ENCODE measurements at places on chromosomes 12 and 14.

DNA sequence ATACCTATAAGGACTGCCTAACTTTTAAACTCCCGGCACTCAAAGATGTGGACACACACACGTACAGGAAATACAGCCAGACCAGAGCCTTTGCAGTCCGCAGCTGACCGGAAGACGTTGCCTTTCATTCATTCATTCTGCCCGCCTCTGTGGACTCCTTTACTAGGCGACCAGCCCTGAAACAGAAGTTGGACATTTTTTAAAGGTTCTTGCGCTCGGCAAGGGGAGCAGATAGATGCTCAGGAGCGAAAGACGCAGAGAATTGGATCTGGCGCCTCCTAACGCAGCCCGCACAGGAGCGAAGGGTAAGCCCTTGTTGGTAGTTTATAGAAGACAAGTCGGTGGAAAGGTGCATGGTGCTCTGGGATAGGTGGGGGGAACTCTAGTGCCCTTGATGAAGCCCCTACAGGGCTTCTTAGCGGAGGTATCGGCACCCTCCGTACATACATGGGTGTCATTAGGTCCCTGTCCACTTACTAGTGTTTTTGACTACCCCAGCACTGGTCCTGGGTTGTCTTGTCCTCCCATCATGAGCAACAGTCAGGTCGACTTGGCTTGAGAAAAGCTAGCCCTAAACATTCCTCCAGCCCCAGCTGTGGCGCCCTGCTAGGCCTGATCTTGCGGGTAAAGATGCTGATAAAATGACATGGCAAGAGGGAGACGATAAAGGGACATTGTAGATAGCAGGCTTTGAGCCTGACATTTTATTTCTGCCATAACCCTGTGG, at the start of gene KDM2B:
Gene KDM2B, minus strand, starts transcription at position 65 of the 727 bp plus-strand sequence. CDS start 112 bp downstream, outside the sequence.
- peak; percentile 79 for DNase-seq

DNA sequence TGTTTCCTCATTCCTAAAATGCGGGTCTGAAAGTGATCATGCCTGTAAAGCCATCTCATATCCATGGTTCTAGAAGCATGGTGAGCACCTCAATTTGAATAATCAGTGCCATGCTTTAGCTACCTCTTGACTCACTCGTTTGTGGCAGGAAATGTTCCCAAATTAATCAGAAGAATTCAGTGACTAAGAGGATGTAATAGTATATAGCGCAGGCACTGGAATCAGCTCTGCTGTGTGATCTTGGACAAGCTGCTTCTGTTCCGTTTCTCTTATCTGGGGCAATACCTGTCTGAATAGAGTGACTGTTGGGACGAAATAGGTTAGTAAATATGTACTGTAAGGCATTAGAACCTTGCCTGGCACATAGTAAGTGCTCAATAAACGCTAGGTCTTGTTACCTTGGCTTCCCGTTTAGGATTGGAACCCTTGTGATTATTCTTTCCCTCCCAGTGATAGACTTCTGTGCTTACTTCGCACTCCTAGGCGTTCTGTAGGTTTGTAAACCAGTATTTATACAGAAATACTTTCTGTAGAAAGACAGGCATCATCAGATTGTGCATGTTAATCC, 820 bp upstream of the SMAGP start:
- DNase-seq = peak; percentile 70

- peak; percentile 11 for DNase-seq
These were observed 62.5 kb upstream of the SOX5 start for GRCh38 chr12:24011927-24012507.

DNA sequence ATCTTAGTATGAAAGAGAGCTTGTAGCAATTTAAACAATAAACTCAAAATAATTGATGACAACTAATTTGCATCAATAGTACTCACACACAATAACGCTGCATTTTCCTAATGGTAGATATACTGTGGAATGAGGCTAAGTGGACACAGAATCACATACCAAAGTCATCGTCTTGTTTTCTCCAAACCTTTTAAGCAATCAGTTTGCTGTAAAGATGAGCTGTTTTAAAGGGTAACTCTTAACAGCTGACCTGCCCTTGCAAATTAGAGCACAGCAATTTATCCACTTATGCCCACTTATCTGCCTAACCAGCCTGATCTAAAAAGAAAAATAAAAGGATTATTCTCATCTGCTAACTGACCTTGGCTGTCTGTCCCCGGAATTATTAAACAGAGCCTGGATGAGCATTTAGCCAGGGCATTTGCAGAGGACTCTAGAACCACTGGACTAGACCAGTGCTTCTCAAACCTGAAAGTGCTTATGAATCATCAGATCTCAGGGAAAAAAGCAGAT, 174.3 kb upstream of the BCL2L14 start:
- no peak for DNase-seq

DNA sequence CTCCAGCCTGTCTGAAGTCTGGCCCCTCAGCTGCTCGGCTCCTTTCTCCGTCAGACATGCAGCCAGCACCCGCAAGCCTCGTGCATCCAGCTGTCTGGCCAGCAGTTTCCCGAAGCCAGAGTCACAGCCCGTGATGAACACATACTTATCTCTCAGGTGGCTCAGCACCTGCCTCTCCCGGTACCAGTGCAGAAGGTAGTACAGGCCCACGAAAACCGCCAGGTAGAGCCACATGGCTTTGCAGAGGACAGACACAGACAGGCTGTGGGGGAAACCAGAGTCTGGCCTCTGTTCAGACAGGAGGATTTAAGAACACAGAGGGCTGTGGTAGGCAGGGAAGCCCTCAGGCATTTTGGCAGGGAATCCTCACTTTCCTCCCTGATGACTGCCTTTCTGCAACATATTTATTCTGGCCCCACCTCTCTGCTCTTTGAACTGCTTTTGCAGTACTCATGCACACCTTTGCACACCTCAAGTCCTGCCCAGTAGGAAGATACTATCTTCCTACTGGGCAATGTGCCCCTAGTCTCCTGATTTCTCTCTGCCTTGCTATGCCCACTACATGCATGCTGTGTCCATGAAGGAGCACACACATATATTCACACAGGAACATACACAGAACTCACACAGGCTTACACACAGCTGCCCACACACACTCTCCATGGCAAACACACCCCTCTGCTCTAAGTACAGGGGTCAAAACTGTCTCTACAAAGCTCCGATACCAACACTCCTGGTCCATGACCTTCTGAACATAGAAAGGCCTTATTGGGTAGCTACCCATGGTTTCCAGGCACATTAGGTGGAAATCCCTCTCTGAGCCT, at the start of gene RDH16:
Gene RDH16, minus strand, starts transcription at position 380 of the 824 bp plus-strand sequence. Its CDS starts 146 bp downstream, at position 234.
- DNase-seq = no peak

DNA sequence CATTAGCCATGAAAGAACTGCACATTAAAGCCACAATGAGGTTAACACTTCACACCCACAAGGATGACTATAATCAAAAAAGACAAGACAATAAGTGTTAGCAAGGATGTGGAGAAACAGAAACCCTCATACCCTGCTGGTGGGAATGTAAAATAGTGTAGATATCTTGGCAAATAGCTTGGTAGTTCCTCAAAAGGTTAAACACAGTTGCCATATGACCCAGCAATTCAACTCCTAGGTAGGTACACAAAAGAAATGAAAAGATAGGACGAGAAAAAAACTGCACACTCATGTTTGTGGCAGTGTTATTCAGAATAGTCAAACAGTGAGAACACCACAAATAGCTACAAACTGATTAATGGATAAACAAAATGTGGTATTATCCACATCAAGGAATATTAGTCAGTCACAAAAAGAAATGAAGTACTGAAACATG, 93.5 kb downstream of the ATXN2 start:
- no peak for DNase-seq

DNA sequence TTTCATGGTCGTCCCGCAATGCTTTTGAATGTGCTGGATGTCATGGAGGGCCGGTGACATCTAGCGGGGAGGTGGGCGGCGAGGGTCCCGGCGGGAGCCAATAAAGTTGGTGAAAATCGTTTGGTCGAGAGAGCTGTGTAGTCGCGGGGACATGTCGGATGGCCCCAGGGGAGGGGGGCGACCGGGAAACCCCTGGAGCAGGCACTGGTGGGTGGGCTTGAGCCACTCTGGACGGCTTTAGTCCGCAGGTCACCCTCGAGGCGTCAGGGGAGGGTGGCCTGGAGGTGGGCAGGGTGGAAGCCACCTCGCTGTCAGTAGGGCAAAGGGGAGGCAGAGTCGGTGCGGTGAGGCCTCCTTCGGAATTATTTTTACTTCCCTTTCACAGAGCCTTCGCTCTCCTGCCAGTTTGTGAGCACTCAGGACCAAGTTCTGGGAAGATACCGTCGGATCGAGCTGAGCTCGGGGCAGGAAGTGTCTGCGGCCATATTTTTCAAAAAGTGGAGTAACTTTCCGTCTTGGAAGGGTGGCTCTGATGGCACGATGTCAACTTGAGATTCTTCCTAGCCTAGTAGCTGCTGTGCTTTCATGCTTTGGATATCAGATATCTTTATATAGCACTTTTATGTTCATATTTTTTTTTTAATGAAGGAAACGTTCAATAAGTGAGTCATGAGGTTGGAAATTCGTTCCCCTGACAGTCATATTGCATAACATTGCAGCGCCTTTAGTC, 28.2 kb downstream of the WBP11 start:
- DNase-seq = peak; percentile 65

DNA sequence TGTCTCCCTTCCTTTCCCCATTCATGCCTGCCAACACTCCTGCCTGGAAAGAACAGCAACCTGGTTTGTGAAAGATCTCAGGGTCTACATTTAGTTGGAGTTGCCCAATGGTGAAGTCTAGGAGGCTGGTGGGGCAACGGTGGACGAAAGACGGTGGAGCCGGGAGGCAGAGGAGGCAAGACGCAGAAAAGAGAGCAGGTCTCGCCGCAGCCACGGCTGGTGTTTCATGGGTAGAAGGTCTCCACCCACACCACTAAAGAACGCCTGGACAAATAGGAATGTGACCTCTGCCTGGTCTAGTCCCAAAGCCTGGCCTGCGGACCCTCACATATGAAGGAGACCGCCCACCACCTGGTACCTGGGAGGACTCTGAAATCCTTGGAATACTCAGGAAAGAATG, 185.6 kb downstream of the ALG10 start:
- no peak for DNase-seq

DNA sequence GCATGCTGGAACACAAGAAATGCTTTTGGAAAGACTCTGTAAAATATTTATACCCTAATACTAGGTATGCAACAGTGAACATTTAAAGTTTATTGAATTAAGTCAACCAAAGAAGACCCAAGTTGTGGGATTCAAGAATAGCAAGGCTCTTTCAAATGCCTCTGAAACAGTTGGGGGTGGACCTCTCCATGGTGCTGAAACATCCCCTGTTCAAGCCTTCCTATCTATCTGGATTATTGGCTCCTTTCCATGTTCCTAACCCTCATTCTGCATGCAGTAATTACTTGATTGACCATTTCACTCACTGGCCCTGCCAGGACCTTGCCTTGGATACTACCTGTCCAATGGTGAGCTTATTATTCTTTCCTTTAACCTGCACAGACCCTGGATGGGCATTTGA, 349.7 kb downstream of the NRXN3 start:
- DNase-seq = peak; percentile 14

GRCh38 chr14:33808187-33808586, 142.7 kb downstream of the EGLN3 start:
- DNase-seq = no peak

DNA sequence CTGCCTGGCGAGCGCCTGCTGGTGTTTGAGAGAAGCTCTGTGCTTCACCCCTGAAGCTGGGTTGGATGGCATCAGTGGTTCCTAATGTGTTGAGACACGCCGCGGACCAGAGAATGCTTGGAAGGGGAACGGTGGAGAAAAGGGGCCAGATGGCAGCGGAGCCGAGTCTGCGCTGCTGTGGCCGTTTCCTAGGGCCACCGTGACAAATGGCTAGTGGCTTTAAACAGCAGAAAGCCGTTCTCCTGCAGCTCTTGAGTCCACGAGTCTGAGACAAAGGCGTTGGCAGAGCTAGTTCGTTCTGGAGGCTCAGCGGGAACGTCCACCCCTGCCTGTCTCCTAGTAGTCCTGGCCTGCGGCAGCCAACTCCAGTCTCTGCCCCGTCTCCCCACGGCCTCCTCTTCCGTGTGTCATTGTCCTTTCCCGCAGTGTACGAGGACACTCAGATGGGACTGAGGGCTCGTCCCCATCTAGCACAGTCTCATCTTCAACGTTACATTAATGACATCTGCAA, 103.6 kb downstream of the ADGRD1 start:
- DNase-seq = no peak

DNA sequence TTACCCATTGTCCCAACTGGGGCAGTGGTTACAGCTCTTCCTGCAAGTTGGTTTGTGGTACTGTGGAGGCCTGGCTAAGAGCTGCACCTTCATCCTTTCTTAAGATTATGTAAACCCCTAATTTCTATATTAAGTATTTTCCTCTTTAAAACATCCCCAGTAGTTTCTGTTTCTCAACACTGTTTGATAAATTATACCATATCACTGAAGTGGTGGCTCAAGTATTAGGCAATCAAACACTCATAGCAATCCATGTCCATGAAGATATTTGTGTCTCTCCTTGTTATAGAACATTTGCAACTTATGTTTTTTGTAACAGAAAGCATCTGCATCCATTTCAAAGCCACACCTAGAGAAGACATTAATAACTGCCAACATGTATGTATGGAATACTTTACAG, 31.8 kb downstream of the ATXN3 start:
- DNase-seq = peak; percentile 4

DNA sequence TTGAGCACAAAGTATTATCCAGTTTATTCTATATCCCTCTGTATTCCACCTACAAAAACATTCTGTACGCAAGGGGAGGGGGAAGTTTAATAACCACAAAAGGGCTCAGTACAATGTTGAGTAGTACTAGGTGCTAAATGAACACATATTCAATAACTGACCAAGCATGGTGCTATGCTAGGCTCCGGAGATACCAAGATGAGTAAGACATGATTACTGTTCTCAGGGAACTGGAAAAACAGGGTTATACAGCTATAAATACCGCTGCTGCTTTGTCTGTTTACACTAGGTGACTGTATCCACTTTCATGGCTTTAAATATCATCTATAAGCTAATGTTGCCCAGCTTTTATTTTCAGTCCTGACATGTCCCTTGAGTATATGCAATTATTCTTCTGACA, 135.8 kb downstream of the INSM2 start:
- peak; percentile 66 for DNase-seq

DNA sequence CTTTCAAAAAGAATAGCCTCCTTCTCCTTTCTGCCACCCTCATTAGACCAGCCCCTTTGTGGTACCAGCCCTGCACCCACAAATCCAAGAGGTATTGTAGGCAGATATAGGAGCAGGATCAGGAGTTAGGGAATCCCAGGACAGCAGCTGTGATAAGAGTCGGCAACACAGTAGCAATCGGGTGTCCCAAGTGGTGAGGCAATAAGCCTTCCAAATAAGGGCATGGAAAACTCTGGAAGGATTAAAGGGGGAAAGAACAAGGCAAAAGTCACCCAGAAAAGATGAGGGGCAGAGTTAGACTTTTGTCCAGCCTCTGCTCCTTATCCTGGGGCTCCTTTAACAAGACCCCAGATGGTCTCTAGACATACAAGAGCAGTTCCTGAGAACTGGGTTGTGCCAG, 204.2 kb downstream of the TBX5 start:
- DNase-seq = no peak

Data from choroid plexus epithelial cell (primary cell).